ENCODE measurements at places on chromosomes 6 and 20.

- no peak for DNase-seq
These were observed 36.2 kb upstream of the MRPS18A start for GRCh38 chr6:43723737-43724295.

GRCh38 chr6:129022011-129022553, 139.1 kb downstream of the LAMA2 start:
- DNase-seq = no peak

GRCh38 chr20:14335052-14335451, 2.4 kb downstream of the FLRT3 start:
- DNase-seq = no peak

- DNase-seq = no peak
These were observed 31.3 kb upstream of the CHD6 start for GRCh38 chr20:41649489-41649888.

DNA sequence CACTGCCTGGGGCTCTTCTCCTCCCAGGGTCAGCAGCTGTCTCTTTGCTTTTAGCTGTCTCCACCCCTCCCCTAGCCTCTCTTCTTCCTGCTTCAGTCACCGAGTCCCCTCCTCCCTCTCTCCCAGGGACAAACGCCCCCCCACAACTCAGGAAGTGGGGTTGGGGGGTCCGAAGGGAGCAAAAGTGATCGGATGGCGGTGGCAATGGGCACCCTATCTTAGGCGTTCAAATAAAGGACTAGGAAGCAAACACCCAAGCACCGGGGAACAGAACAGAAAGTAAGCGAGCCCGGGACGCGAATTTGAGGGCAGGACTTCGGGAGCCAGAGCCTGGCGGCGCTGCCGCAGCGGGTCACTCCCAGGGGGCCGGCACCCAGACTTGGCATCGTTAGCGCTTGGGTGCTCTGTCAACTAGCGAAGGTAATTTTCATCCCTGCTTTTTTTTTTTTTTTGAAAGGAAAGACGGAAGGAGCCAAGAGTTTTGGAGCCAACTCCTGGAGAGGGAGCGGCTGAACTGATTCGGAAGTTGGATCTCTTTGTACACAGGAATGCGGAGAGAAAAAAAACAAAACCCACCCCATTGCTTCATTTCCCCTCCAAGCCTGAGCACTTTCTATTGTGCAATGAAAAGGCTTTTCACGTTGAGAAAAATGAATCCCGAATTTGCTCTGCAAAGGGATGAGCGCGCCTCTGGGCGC, 815 bp upstream of the ITPR3 start:
- no peak for DNase-seq

GRCh38 chr6:161235776-161236633, 37.9 kb downstream of the AGPAT4 start:
- no peak for DNase-seq
